ENCODE measurements at places on chromosomes 6 and 20. TPM values are rescaled to one million over a fixed set of nuclear protein-coding genes. Genes with fewer than 3 reads are reported as not detected.

DNA sequence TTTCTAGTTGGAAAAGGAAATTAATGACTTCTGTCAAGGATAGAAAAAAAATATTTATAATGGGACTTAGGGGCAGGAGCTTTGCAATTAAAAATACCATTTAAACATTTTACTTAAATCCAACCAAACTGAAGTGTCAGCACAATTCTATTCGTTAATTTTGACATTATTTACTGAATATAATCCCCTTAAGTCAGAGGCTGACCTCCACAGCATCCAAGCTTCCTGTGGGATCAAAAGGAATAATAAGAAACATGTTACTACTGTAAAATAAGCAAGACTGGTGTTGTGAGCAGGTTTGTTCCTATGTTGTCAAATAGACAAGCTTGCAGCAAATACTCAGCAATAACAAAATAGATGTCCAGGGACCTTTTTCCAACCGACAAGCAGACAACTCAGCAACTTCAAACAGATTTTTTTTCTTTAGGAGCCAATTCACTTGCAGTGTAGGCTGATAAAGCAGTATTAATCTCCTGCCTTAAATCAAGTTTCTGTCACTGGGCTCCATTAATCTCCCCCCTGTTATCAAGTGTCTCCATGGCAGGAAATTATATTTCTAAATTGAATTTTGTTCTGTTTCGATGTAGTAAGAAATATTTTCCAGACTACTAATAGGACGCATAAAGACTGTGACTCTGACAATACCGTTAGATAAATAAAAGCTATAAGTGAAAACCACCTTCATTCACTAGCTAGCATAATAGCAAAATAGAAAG is 157.4 kb downstream of the HACE1 start:
- no peak for DNase-seq
- H3K27me3 ChIP-seq = no peaks in the 10 kb centered on the region
- no peak overlapping the region for H3K27ac ChIP-seq
- H3K36me3 ChIP-seq = no peaks in the 10 kb centered on the region
- H3K4me3 ChIP-seq = no peak overlapping the region

- no peaks in the 10 kb centered on the region for H3K36me3 ChIP-seq
- no peaks in the 10 kb centered on the region for H3K27me3 ChIP-seq
- no peak overlapping the region for H3K27ac ChIP-seq
- H3K4me3 ChIP-seq = no peak overlapping the region
Observed at GRCh38 chr6:138925806-138926205, 62.2 kb downstream of the REPS1 start.

DNA sequence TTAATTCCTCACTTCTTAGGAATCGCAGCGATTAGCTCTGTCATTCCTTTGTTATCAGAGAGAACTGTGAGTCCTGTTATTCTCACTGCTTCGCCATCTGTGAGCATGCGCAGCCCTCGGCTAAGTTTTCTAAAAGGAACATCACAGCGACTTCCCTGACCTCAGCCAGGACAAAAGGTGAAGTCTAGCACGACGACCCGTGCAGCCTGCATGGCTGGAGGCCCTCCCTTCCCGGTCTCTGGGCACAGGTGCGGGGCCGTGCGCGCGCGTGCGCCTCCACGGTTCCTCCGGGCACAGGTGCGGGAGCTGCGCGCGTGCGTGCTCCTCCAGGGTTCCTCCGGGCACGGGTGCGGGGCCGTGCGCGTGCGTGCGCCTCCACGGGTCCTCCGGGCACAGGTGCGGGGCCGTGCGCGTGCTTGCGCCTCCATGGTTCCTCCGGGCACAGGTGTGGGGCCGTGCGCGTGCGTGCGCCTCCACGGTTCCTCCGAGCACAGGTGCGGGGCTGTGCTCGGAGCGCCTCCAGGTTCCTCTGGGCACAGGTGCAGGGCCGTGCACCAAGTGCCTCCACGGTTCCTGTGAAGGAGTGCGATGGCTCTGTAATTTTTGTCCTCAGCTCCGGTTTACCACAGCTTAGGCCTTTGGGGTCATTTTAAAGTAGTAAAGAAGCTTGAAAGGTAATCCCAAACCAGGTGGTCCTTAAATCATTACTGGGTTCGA is 212.3 kb downstream of the ERMARD start:
- H3K36me3 ChIP-seq = no peaks in the 10 kb centered on the region
- DNase-seq = no peak
- H3K4me1 ChIP-seq = peaks cover 29% of the 10 kb centered on the region
- no peak overlapping the region for H3K27ac ChIP-seq
- H3K27me3 ChIP-seq = no peaks in the 10 kb centered on the region

DNA sequence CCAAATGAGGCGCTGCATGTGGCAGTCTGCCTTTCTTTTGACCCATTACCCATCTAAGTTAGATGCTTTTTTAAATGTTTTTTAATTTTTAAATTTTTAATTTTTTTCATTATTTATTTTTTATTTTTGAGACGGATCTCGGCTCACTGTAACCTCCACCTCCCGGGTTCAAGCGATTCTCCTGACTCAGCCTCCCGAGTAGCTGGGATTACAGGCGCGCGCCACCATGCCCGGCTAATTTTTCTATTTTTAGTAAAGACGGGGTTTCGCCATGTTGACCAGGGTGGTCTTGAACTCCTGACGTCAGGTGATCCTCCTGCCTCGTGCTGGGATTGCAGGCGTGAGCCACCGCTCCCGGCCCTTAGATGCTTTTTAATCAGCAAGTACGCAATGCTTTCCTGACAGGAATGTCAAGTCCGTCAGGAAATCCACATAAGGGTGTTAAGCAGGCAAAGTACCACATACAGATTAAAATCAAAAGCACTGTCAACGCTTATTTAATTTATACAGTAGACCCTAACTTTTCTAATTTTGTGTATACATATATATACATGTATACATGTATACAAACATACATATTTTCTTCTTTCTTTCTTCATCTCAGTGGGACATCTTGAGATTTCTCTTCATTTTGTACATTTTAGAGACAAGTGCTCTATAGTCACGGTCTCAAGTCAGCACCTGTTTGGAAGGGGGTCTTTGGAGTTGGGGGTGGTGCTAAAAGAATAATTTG is 995 bp upstream of the GSTA4 start:
- H3K4me3 ChIP-seq = peak overlapping the region; percentile 72
- H3K27me3 ChIP-seq = no peaks in the 10 kb centered on the region
- peaks cover 31% of the 10 kb centered on the region for H3K4me1 ChIP-seq
- peaks cover under 1% of the 10 kb centered on the region for H3K36me3 ChIP-seq

- no peak overlapping the region for H3K27ac ChIP-seq
- H3K4me3 ChIP-seq = no peak overlapping the region
- H3K4me1 ChIP-seq = peaks cover 20% of the 10 kb centered on the region
- H3K36me3 ChIP-seq = no peaks in the 10 kb centered on the region
- no peak for DNase-seq
Observed at GRCh38 chr6:113925378-113925777, 45.6 kb downstream of the HDAC2 start.

- no peaks in the 10 kb centered on the region for H3K36me3 ChIP-seq
- H3K4me3 ChIP-seq = no peak overlapping the region
- no peaks in the 10 kb centered on the region for H3K27me3 ChIP-seq
- H3K4me1 ChIP-seq = no peaks in the 10 kb centered on the region
- no peak overlapping the region for H3K27ac ChIP-seq
Observed at GRCh38 chr6:80282913-80283554, 176.6 kb downstream of the BCKDHB start.

DNA sequence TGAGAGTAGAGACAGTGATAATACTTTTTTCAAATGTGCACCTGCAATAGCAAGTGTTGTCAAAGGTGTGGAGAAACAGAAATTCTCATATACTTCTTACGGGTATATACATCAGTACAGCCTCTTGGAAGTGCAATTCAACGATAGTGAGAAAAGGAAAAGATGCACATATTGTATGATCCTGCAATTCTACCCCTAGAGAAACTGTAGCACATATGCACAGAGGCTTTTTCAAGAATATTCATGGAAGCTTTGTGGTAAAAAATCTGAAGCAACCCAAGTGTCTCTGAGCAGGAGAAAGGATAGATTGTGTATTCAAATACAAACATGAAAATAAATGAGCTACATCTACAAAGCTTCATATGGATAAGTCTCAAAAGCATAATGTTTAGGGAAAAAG is 94.7 kb upstream of the PREP start:
- no peak overlapping the region for H3K27ac ChIP-seq
- H3K27me3 ChIP-seq = no peaks in the 10 kb centered on the region
- peaks cover 9% of the 10 kb centered on the region for H3K4me1 ChIP-seq
- no peak for DNase-seq
- H3K36me3 ChIP-seq = no peaks in the 10 kb centered on the region

CDS2 gene
- total RNA-seq = 67.5 TPM

LRRC73 gene
- total RNA-seq = 2.3 TPM

SLC22A3 gene
- 1.00 TPM for total RNA-seq

DEFB132 gene
- not detected for total RNA-seq

Data from heart right ventricle (tissue), 16 donors.